ENCODE measurements at places on chromosomes 1 and 21. TPM values are rescaled to one million over a fixed set of nuclear protein-coding genes. Genes with fewer than 3 reads are reported as not detected.
A peak's percentile ranks its signal among the peaks of the same experiment; 100 is the strongest.

Gene LCE1B
- not detected for total RNA-seq

- H3K27ac ChIP-seq = peak overlapping the region; percentile 42
- no peak for DNase-seq
- H3K4me1 ChIP-seq = peaks cover 84% of the 10 kb centered on the region
- H3K27me3 ChIP-seq = no peaks in the 10 kb centered on the region
- H3K36me3 ChIP-seq = no peaks in the 10 kb centered on the region
Measured at GRCh38 chr1:66270119-66270812, 263.7 kb upstream of the SGIP1 start.

DNA sequence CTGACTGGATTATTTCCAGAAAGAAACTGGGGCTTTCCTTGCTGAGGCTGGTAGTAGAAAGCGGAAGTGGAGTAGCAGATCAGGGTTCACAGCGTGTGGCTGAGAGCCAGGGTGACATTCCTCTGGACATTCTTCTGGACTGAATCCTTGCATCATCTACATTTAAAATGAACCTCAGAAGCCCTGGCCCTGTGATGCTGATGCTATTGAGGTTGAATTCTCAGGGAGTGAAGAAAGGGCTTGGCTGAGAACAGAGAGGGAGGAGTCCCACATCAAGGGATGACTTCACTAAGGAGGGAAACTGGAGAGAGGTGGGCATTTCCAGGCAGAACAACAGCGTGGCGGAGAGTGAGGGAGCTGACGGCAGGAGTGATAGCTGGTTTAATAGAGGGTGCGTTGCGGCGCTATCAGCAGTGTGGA, 102.3 kb upstream of the LMO4 start:
- H3K4me1 ChIP-seq = peaks cover 7% of the 10 kb centered on the region
- peak; percentile 63 for DNase-seq
- H3K27me3 ChIP-seq = no peaks in the 10 kb centered on the region
- no peaks in the 10 kb centered on the region for H3K36me3 ChIP-seq
- H3K4me3 ChIP-seq = no peak overlapping the region
- H3K27ac ChIP-seq = no peak overlapping the region

Gene CAMK2N1
- total RNA-seq = 43.0 TPM

Gene PDZK1IP1
- 22.6 TPM for total RNA-seq

DNA sequence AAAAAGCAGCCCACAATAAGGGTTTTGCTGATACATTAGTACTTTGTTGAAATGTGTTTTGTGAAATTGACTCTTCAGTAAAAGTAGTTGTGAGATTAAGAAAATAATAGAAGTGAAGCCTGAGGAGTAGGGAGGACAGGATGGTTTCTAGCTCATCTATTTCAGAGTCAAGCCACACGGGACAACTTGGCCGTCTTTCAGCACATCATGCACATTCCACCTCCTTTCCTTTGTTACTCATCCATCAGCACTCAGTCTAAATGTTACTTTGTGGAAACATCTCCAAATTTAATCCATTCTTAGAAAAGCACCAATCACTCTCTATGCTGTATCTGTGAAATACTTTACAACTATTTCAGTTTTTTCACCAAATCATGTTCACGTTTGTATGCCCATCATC, 223.3 kb downstream of the FGGY start:
- H3K36me3 ChIP-seq = no peaks in the 10 kb centered on the region
- DNase-seq = no peak
- H3K4me3 ChIP-seq = no peak overlapping the region
- H3K4me1 ChIP-seq = peaks cover 6% of the 10 kb centered on the region
- no peaks in the 10 kb centered on the region for H3K27me3 ChIP-seq

- H3K27me3 ChIP-seq = peaks cover 18% of the 10 kb centered on the region
- no peak for DNase-seq
- no peak overlapping the region for H3K27ac ChIP-seq
- no peaks in the 10 kb centered on the region for H3K36me3 ChIP-seq
Measured at GRCh38 chr21:44925378-44925755, 4.7 kb upstream of the ITGB2 start.

DNA sequence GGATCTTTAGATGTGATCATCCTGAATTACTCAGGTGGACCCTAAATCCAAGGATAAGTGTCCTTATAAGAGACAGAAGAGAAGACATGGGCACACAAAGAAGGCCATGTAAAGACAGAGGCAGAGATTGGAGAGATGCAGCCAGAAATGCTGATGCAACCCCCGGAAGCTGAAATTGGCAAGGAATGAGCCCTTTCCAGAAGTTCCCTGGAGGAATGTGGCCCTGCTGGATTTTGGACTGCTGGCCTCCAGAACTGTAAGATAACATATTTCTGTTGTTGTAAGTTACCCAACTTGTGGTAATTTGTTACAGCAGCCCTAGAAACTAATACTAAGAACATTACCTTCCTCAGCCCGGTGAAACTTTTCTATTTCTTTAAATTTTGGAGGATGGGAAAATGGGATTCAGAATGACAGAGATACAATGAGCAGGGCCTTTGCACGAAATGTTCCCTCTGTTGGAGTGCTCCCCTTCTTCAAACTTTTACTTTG, 11.2 kb upstream of the PLPP3 start:
- no peaks in the 10 kb centered on the region for H3K4me1 ChIP-seq
- H3K27me3 ChIP-seq = no peaks in the 10 kb centered on the region
- H3K36me3 ChIP-seq = no peaks in the 10 kb centered on the region
- DNase-seq = no peak

Gene CLEC20A
- not detected for total RNA-seq

Data from lower lobe of right lung (tissue), 2 donors.